ENCODE measurements at places on chromosomes 1 and 21.

DNA sequence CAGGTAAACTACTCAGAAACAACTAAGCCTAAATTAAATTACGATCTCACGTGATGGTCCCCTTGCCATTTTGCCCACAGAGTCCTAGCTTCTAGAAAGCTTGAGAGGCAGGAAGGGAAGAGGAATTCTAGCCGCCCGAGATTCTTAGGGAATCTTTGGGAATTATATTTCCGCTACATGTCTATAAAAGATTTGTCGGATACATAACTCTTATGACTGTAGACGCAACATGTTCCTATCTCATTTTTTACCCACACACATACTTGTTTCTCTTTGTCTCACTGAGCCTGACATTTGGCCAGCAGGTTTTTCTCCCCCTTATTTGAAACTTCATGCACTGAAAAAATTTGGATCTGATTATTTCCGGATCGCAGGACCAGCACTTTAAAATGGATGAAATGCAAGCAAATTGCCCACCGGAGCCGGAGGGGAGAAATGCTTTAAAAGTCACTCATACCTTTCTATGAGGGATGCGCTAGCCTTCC lies 5.5 kb downstream of the GLIS1 start:
- no peak for DNase-seq

- no peak for DNase-seq
Observed at GRCh38 chr21:45465105-45465504, 60.1 kb downstream of the COL18A1 start.

GRCh38 chr1:119358636-119359035 lies 9.9 kb upstream of the HAO2 start:
- no peak for DNase-seq

DNA sequence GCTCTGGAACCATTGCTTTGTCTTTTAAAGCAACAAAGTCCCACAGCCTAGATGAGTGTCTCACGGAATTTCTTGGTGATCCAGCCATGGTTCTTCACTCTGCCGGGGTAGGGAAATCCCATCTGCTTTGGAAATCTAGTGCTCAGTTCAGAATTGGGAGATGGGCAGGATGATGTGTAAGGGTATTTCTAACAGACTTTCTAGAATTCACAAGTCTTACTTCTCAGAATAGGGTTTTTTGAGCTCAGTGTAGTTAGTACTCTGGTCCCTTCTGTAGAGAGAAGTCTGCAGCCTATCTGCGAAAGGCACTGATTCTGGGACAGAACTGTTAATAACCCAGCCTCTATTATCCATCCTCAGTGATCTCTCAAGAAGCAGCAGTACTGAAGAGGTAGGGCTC lies 25.3 kb downstream of the GABPA start:
- no peak for DNase-seq

Measured in hypothalamus (tissue), 51 donors.